CD4-positive, alpha-beta T cell treated with Interleukin-15 for 1 hour (primary cell): ENCODE measurements at places on chromosomes 3 and 15.

DNA sequence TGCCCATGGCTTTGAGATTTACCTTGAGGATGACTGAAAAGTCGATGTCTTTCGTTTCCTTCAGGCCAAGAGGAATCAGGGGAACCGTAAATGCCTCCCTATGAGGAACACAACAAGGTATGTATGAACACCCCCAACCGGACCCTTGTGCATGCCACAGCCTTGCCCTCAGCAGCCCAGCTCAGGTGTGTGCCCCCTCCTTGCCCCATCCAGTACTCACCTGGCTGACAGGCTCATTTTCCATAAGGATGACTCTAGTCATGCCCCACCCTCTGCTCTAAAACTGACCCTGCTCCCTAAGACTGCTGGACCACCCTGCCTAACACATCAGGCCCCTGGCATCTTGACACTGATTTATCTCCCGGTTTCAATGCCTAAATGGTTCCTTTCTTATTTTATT is 270.0 kb downstream of the GOLGA6L6 start:
- DNase-seq, result no peak

DNA sequence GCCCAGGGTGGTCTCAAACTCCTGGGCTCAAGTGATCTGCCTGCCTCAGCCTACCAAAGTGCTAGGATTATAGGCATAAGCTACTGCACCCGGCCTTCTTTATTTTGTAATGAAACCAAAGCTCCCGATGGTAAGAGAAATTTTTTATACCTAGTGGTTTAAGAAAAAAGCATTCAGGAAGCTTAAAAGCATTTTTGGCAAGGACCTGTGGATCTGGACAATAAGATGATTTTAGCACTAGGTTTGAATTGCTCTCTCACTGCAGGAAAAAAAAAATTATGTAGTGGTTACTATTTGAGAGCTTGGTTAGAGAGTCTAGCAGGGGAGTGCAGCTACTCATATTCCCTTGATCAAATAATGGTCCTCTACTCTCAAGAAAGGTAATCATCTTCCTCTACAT is 64.9 kb upstream of the PIK3R4 start:
- DNase-seq, result no peak

DNA sequence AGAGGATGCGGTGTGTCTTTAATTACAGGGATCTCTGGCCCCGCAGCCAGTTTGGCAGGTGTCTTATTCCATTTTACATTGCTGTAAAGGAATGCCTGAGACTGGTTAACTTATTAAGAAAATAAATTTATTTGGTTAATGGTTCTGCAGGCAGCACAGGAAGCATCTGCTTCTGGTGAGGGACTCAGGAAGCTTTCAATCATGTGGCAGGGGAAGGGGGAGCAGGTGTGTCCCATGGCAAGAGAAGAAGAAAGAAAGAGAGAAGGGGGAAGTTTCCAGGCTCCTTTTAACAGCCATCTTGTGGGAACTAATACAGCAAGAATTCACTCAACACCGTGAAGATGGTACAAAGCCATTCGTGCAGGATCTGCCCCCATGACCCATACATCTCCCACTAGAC is 128.0 kb upstream of the CRBN start:
- no peak for DNase-seq

- no peak for DNase-seq
Observed at GRCh38 chr3:108380128-108380795, 83.9 kb downstream of the HHLA2 start.

DNA sequence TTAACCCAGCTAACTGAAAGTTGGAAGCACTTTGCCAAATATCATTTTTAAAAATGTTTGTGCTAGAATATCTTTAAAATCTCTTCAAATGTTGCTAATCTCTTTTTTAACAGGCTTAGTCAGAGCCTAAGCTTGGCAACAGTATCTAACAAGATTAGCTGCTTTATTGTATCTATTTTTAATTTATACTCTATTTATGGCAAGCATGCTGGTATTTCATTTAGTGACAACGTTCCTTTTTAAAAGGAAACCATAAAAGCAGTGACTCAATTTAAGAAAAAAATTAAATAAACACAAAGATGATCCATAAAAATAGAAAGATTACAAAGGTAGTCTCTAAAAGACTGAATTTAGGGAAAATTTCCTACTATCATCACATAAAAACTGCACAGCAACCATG is 40.5 kb downstream of the SLC12A6 start:
- no peak for DNase-seq

DNA sequence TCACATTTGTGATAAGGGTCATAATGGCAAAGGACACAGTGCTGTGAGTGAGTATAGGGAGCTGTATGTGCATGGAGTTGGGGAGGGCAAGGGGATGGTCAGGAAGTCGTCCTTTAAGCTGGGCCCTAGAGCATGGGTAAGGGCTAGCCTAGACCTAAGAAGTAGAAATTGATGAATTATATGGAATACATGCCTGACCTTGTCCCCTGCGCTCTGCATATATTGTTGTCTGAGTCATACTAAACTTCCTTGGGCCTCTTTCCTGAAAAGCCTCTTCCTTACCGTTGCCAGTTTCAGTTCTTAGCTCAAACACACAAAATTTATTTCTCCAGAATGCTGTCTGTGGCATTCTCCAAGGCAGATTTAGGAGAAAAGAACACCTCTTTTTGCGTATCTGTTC is 4.6 kb downstream of the SNRK start:
- no peak for DNase-seq

- no peak for DNase-seq
Observed at GRCh38 chr15:20643829-20644425, 102.3 kb upstream of the GOLGA6L6 start.

- no peak for DNase-seq
Observed at GRCh38 chr3:39232859-39233258, 40.5 kb upstream of the XIRP1 start.

- DNase-seq, result peak; percentile 45
Observed at GRCh38 chr15:90020021-90020735, 19.1 kb downstream of the ZNF710 start.

DNA sequence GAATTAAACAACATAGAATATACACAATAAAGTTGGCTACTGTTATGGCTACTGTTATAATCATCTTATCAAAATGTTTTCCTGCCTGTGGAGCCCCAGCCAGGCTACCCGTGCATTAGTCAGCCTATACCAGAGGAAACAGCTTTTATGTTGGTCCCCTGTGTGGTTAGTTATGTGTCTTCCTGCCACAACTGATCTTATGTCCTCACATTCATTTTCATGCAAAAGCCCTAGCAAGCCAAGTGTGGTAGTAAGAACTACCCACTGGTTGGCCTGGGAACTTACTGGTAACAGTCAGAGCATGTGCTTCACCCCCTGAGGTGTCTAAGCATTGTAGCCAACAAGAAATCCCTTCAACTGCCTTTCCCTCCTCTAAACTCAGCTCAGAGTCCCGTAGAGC is 21.8 kb downstream of the MGLL start:
- DNase-seq, result no peak

DNA sequence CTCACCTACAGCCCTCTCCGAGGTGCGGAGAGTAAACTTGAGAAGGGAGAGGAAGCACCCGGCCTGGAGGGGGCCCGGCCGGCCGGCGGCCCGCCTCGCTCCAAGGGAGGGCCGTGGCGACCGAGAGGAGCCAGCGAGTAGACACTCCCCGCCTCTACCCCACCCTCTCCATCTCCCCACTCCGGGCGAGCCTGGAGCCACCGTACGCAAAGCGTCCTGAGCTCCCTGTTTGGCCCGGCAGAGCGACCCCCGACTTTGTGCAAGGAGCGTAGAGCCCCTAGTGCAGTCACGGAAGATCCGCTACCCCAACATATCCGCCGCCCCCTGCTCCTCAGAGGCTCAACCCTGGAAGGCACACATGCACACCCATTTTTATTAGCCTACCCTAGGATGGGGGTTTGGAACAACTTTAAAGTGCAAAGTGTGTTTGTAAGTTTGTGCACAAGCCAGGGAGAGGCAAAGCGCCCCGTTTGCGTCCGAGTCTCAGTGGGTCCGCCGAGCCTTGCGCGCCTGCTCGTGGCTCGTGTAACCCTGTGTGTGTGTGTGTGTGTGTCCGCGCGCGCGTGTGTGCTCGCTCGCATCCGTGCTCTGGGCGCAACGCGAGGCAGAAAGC is 508 bp upstream of the SMAD6 start:
- DNase-seq, result no peak

DNA sequence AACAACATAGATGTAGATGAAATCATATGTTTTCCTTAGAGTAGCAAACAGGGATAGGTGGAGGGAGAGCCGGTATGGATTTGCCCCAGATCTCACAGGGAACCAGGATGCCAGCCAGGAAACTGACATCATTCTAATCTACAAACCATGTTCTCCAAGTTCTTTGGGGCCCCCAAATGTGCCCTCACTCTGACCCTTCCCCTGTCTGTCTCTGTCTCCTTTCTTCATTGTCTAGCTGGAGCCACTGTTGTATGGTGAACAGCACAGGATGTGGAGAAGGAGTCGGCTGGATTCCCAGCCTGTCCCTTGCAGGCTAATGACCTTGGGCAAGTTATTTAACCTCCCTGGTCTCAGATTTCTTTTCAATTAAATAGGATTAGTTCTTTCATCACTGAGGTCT is 962 bp downstream of the ATP13A5 start:
- no peak for DNase-seq

- DNase-seq, result no peak
Observed at GRCh38 chr3:45182915-45183871, 37.0 kb upstream of the CDCP1 start.

DNA sequence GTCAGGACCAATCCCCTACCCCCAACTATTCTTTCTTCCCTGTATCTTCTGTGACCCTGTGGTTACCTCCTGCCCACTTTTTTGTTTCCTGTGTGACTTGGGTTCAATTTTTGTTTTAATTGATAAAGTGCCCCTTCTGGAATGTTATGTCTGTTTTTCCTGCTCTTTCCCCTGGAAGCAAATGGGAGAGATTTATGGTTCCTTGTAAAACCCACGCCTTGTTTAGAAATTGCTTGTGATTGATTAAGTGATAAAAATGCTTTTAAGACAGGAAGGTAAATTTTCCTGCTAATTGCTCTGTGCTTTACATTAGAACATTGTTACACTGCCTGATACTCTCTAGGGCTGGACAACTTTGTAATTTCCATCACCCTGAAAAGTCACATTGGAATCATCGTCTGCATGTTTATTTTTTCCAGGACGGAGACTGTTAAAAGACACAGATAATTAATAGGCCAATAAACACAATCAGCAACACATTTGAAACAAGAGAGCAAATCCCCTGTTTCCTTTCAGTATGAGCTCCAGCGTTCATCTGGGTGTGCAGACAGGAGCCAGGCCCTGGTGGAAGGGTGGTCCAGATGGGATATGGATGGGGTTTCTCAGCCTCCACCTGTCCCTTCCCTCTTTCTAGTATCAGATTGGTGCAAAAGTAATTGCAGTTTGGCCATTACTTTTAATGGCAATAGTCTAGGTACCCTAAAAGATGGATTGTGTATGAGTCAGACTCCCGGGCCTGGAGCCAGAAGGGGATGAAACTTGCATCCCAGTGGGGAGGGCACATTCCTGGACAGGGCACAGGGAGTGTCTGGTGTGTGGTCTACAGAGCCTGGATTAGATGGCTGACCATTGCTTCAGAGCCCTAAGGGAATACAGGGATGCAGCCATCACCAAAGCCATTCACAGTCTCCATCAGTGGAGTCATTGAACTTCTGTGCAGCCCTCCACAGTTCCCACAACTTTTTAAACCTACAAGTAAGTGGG is 58.1 kb upstream of the AGBL1 start:
- DNase-seq, result no peak

DNA sequence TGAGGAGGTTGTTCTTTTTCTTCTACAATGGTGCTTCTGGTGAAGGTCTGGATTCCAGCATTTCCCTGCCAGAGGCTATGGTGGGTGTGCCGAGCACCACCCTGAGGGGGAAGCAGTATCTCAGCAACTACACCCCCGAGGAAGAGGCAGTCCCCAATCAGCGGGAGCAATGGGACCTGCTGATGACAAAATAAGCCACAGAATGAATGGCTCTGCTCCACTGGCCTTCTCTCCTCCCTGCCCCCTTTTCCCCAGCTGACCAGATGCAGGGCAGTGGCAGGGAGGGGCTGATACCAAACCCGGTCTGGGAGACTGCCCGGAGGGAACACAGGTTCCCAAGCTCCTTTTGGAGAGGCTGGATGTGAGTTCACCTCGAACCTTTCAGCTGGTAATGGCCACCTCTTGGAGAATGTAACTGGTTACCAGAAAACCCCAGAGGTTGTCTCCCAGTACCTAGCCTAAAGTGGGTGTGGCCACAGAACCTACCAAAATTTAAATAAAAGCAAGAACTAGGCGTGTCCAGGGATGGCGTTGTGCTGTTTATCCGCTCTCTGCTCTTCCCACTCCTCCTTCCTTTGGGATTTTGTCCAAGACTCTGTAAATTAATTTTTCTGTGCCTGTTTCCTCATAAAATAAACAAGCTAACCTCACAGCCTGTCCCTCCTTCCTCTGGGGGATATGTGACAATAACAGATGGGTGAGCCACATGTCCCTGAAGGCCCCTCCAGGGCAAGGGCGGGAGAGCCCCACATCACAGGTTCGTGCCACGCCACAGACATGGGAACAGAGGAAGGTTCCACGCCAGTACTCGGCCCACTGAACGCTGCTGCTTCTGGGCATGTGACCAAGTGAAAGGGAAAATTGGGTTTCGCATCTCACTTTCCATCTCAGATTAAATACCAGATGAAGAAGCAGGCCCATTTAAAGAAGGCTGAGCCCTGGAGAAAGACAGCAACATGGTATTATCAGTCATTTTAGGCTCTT is 35.1 kb upstream of the SPTBN5 start:
- peak; percentile 66 for DNase-seq
